Neural progenitor cell (in vitro differentiated cells): ENCODE measurements at places on chromosomes 13 and 19.

DNA sequence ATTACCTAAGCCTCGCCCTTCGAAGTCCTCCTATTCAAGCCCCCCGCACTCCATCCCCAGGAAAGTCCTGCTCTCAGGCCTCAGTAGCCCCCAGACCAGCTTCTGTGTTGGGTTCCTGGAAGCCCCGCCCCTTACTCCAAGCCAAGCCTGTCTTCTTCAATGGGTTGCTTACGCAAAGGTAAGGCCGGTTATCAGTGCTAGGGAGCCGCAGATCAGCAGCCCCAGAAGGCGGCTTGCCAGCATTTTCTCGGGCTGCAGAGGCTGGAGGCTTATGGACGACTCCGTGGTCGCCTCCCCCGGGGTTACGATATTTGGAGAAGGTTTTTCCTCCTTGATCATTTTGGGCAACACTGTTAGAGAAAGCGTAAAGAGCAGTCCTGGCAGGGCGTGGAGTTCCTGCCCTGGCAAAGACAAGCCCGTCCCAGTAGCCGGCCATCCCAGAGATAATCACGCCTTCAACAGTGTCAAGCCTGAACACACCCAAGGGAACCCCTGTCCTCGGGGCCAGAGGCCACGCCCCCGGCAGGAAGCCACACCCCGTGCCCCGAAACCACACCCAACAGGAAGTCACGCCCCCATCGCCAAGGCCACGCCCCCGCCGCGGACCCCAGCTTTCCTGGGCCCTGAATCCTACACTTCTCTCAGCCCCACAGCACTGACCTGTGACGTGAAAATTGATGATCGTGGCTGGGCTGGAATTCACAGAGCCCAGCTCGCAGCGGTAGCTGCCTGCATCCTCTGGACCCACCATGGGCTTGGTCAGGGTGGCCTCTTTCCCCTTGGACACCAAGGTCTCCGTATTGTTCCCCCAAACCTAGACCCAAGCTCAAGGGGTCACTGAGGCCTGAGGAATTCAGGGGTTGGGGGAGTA lies 954 bp upstream of the RASIP1 start:
- DNase-seq: peak; percentile 71

GRCh38 chr13:91389186-91389585 lies 9.2 kb upstream of the GPC5 start:
- no peak for DNase-seq

GRCh38 chr19:3450796-3451411 lies 29.4 kb downstream of the SMIM24 start:
- DNase-seq: no peak

DNA sequence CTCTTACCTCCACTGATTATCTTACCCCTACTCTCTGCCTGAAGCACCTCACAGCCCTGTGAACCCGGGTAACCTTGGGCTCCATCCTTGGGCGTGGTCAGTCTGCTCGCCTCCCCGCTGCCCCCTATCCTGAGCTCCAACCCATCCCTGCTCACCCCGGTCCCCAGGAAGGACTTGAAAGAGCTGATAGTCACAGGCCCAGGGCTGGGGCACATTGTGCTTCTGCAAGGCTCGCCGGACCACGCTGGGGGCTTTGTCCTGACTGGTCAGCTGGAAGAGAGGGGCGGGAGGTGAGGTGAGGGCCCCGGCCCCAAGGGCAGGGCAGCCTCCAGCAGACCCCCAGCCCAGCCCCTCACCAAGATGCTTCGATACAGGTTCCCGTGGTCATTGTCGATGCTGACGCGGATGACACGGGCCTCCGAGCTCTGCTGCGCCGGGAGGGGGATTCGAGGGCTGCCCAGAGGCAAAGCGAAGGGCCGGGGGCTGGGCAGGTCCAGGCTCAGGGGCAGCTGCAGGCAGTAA lies 13.0 kb upstream of the EPOR start:
- no peak for DNase-seq

GRCh38 chr13:83204886-83205285 lies 677.4 kb downstream of the SLITRK1 start:
- peak; percentile 23 for DNase-seq

DNA sequence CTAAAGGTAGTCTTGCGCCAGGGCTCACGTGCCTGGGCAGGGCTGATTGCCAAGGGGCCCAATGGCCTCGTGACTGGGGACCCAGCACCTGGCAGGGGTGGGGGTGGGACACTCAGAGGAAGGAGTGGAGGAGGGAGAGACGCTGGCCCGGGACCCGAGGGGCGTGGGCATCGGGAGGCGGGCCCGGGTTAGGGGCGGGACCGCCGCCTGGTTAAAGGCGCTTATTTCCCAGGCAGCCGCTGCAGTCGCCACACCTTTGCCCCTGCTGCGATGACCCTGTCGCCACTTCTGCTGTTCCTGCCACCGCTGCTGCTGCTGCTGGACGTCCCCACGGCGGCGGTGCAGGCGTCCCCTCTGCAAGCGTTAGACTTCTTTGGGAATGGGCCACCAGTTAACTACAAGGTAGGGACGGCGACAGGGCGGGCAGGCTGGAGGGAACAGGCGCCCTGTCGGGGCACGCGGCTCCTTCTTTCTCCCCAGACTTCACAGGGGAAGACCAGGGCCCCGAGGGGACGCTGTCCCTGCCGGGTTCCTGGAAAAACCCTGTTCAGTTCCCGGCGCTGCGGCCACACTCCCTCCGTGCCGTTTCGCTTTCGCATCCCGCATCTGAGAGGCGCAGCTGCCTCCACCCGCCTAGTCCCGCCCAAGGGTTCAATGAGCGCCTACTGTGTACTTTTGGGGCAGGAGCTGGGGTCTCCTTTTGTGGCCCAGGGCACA lies at the start of gene IFI30:
Gene IFI30, plus strand, starts transcription at position 242 of the 717 bp plus-strand sequence. Its CDS starts 29 bp downstream, at position 271.
- DNase-seq: peak; percentile 76

GRCh38 chr19:45528744-45529419 lies 21.6 kb downstream of the VASP start:
- DNase-seq: peak; percentile 91

- no peak for DNase-seq
Measured at GRCh38 chr13:87089391-87089790, 581.8 kb upstream of the SLITRK5 start.

GRCh38 chr13:69319656-69320055 lies 788.0 kb upstream of the ATXN8OS start:
- no peak for DNase-seq

DNA sequence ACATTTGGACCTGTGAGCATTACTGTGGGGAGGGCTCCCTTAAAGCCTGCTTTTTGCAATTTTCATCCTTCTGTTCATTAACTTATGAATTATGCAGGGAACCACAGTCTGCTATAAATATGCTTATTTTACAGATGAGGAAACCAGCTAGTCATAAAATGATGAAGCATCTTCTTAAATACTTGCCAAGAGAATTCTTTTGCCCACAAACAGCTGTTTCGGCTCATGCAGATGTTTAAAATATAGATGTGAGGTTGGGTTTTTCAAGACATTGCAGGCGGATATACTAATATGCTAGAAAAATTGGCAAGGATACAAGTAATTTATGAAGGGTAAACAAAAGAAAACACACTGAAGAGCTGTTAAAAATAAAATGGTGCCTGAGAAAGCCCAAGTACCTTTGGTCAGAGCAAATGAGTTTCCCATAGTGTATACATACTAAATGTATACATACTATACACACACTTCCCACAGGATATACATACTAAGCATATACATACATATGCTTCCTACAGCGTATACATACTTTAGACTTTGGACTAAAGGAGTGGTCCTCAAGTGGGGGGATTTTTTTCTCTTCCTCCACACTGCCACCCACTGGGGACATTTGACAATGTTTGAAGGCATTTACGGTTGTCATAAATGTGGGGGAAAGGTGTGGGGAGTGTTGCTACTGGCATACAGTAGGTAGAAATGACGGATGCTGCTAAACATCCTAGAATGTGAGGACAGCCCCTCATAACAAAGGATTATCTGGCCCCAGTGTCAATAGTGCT lies 164.9 kb upstream of the CSNK1A1L start:
- DNase-seq: no peak

- no peak for DNase-seq
Measured at GRCh38 chr19:10766049-10766623, 48.3 kb downstream of the DNM2 start.

DNA sequence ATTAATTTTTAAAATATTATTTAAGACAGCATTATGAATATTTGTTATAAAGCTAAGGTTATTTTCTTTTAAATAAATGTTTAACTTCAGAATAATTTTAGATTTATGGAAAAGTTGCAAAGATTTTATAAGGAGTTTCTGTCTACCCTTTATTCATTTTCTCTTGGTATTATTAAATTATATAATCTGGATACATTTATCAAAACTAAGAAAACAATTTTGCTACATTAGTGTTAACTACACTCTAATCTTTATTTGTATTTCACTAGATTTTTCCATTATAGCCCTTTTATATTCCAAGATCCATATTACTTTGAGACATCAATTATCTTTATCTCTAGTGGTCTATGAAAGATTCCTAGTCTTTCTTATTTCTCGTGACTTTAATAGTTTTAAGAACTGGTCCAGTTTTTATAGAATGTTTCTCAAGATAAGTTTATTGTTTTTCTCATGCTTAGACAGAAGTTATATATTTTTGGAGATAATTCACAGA lies 1243.7 kb upstream of the PCDH9 start:
- DNase-seq: no peak

GRCh38 chr13:42821437-42821836 lies 40.1 kb downstream of the FAM216B start:
- no peak for DNase-seq

GRCh38 chr19:18098891-18099622 lies 1.5 kb downstream of the MAST3 start:
- DNase-seq: peak; percentile 50

- no peak for DNase-seq
Measured at GRCh38 chr13:48819899-48820298, 155.8 kb upstream of the FNDC3A start.

- no peak for DNase-seq
Measured at GRCh38 chr13:51974482-51974881, 36.8 kb downstream of the ATP7B start.

GRCh38 chr19:12411893-12412292 lies 10.8 kb upstream of the ZNF799 start:
- DNase-seq: no peak

GRCh38 chr19:54142166-54142780 lies 4.7 kb downstream of the CNOT3 start:
- DNase-seq: no peak

- DNase-seq: peak; percentile 77
Measured at GRCh38 chr13:94710881-94711560, 1.3 kb downstream of the SOX21 start.

DNA sequence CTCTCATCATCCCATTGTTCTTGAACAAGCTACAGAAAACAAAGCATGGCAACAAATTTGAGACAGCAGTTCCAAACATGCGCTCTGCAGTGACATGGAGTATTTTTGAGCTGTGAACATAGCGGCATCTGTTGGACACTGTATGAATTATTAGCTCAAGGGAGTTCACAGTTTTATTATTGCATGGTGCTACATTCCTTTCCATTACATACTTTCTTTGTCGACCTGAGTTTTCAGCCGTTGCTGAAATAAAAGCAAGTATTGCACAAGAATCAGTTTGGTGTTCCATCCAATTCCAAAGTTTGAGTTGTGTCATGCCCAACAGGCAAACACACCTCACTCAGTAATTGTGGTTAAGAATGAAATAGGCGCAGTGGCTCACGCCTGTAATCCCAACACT lies 30.1 kb upstream of the METTL21C start:
- no peak for DNase-seq

DNA sequence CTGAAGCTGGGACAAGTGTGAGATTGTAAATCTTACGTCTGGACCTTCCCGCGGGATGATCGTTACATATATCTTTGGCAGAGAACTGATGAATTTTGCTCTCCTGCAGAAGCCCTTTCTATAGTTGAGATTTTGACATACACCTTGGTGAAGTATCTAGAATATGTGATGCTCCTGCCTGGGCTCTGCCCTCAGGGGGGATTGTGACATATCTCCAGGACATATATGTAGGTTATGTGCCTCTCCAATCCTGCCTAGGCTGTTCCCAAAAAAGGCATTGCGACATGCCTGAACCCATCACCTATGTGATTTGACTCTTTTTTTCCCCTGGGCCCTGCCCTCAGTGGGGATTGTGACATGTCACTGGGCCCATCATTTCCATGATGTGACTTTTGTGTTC lies 76.6 kb downstream of the ZNF208 start:
- DNase-seq: no peak

DNA sequence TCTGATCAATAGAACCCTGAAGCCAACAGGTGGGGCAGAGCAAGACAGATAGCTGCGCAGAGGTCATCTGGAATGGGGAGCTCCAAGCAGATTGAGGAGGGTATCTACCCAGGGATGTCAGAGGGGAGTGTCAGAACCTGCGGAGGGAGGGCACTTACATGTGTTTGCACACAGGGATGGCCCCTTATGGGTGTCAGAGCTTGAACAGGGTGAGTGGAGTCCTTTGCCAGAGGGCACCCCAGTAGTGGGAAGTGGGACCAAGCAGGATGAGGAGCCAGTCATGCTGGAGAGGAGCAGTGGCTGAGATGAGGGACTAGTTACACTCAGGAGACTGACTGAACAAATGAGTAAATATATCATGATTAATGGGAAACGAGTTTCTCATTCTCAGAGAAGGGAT lies 17.0 kb upstream of the SIGLEC14 start:
- DNase-seq: no peak

DNA sequence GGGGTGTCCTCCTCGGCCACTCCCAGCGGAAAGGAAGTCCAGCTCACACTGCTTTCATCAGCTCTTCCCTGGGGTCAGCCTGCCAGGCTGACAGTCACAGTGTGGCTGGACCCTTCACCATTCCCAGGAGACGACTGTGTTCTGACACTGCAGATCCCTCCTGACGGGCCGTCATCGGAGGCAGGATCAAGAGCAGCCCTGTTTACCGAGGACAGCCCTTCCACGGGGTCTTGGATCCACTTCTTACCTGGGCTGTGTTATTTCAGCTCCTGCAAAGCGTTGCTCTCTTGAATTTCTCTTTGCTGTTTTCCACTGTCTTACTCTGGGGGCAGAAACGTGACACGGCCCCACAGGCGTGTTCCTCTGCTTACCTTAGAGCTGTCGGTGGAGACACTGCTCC lies 149.9 kb upstream of the SOX1 start:
- no peak for DNase-seq

- DNase-seq: peak; percentile 21
Measured at GRCh38 chr13:44758630-44759383, 182.7 kb upstream of the TSC22D1 start.

DNA sequence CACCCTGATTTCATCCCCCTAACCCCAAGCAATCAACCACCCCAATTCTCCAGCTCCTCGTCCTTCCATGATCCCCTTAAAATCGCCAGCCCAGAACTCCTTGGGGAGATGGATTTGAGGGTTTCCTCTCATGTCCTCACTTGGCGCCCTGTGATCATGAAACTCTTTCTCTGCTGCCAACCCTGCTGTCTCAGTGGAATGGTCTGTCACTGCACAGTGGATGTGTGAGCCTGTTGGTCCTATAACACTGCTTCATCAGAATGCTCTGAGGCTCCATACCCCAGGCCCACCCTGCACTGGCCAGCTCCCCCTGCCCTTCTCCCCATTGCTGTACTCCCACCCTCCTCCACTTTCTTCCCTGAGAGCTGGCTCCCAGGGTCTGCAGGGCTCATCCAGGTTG lies 12.6 kb upstream of the ZNF792 start:
- no peak for DNase-seq

GRCh38 chr13:42883142-42883541 lies 101.8 kb downstream of the FAM216B start:
- no peak for DNase-seq
